ENCODE measurements at places on chromosomes 11 and 22. TPM values are rescaled to one million over a fixed set of nuclear protein-coding genes. Genes with fewer than 3 reads are reported as not detected.
A peak's percentile ranks its signal among the peaks of the same experiment; 100 is the strongest.

GRCh38 chr11:45922425-45923082 lies at the start of gene LARGE2:
LARGE2 (plus strand) TSS chr11:45922656; CDS start chr11:45922883, 227 bp downstream.
- no peaks in the 10 kb centered on the region for H3K27me3 ChIP-seq
- peak within 1 kb of the TSS; percentile 63 for H3K27ac ChIP-seq
- no peaks in the 10 kb centered on the region for H3K36me3 ChIP-seq
- no peak for DNase-seq
- peaks cover 67% of the 10 kb centered on the region for H3K4me1 ChIP-seq

GRCh38 chr11:33664166-33664565 lies 36.5 kb downstream of the C11orf91 start:
- no peak for DNase-seq
- peak overlapping the region; percentile 4 for H3K27ac ChIP-seq
- peaks cover 18% of the 10 kb centered on the region for H3K4me1 ChIP-seq
- no peak overlapping the region for H3K4me3 ChIP-seq

DNA sequence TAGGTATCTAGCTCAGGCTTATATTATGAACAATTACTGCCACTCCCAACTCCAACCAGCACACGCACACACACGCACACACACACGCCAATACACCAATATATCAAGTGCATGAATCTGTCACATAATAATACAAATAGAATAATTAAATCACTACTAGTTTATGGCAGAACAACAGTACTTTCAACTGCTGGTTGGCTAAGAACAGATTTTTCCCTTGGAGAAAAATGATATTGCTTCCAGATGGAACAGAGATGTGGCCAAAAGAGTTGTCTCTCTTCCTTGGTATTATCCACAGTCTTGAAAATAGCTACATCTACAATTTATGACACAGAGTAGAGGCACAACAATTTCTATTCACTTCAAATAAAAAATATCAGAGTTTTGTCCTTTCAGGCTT lies 538.3 kb upstream of the FAT3 start:
- H3K4me1 ChIP-seq = no peaks in the 10 kb centered on the region
- H3K4me3 ChIP-seq = no peak overlapping the region
- H3K36me3 ChIP-seq = no peaks in the 10 kb centered on the region
- no peak overlapping the region for H3K27ac ChIP-seq
- no peak for DNase-seq
- H3K27me3 ChIP-seq = no peaks in the 10 kb centered on the region

DNA sequence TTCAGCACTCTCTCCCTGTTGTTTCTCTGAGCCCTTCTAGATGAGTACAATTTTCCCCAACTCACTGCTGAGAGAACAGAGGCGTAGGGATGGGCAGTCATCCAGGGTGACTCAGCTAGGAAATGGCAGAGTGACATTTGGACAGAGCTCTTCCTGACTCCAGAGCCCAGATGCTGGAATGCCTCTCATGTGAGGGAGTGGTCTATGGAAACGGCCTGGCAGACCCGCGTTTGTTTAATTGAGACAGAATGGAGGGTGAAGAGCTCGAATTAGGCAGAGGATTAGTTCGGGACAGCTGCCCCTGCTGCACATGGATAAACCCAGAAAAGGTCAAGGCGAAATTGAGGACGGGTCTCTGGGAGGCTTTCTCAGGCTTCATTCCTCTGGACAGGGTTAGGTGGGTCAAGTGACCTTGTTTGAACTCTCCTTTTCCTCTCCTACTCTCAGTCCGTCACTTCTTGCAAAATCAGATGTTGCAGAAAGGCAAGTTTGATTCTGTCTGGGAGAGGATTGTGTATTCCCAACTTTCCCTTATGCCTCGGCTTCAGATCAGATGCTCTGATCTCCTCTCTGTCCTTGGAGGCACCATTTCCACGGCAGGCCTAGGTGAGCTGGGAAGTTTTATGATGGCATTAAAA lies 7.6 kb upstream of the LMO2 start:
- no peak overlapping the region for H3K27ac ChIP-seq
- peaks cover 29% of the 10 kb centered on the region for H3K4me1 ChIP-seq
- H3K4me3 ChIP-seq = no peak overlapping the region
- H3K27me3 ChIP-seq = no peaks in the 10 kb centered on the region
- H3K36me3 ChIP-seq = no peaks in the 10 kb centered on the region
- DNase-seq = peak; percentile 11

DNA sequence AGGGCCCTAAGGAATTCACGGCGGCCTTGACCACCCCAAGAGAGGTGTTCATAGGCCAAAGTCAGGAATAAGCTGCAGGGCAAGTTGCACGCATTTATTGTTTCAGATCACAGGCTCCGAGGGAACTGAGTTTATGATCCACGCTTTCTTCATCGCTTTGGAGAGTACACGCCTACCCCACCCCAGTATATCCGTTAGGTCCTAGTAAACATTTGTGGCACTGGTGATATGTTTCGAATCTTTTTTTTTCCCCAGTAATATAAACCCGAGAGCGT lies 805 bp downstream of the GANAB start:
- H3K27ac ChIP-seq = peak overlapping the region; percentile 94
- H3K36me3 ChIP-seq = peaks cover 67% of the 10 kb centered on the region
- H3K4me3 ChIP-seq = peak overlapping the region; percentile 96

DNA sequence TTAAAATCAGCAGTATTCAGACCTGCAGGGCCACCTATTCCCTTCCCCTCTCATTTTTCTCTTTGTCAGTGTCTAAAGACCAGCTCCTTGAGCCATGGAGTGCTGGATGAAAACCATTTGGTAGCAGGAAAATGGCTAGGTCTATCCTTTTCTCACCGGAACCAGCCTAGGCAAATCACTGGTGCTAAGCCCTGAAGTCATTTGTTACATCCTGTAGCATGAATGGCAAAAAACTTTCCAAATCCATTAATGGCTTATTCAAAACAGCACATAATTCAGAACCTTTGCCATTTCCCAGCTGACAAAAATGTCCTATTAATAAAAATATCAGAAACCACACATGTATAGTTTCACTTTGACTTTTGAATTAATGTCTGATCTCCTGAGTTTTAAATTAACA lies 209.5 kb upstream of the E2F8 start:
- no peaks in the 10 kb centered on the region for H3K36me3 ChIP-seq
- no peaks in the 10 kb centered on the region for H3K27me3 ChIP-seq
- no peak overlapping the region for H3K4me3 ChIP-seq
- H3K4me1 ChIP-seq = no peaks in the 10 kb centered on the region

Gene PLEKHA7
- total RNA-seq = 64.0 TPM

Gene KRTAP5-9
- total RNA-seq = not detected

Measured in esophagus squamous epithelium (tissue), 5 donors.